ENCODE measurements at places on chromosomes 3 and 15. TPM values are rescaled to one million over a fixed set of nuclear protein-coding genes. Genes with fewer than 3 reads are reported as not detected.

- no peaks in the 10 kb centered on the region for H3K4me1 ChIP-seq
- no peaks in the 10 kb centered on the region for H3K27me3 ChIP-seq
- H3K27ac ChIP-seq = no peak overlapping the region
These were observed 73.5 kb downstream of the TFRC start for GRCh38 chr3:196008387-196008786.

- H3K27ac ChIP-seq = no peak overlapping the region
- DNase-seq = no peak
- no peaks in the 10 kb centered on the region for H3K27me3 ChIP-seq
- no peaks in the 10 kb centered on the region for H3K4me1 ChIP-seq
These were observed 81.3 kb downstream of the APBA2 start for GRCh38 chr15:28967066-28967465.

- H3K36me3 ChIP-seq = no peaks in the 10 kb centered on the region
- H3K4me3 ChIP-seq = no peak overlapping the region
- DNase-seq = no peak
- H3K27me3 ChIP-seq = no peaks in the 10 kb centered on the region
These were observed 12.9 kb downstream of the WNT5A start for GRCh38 chr3:55474213-55474632.

DNA sequence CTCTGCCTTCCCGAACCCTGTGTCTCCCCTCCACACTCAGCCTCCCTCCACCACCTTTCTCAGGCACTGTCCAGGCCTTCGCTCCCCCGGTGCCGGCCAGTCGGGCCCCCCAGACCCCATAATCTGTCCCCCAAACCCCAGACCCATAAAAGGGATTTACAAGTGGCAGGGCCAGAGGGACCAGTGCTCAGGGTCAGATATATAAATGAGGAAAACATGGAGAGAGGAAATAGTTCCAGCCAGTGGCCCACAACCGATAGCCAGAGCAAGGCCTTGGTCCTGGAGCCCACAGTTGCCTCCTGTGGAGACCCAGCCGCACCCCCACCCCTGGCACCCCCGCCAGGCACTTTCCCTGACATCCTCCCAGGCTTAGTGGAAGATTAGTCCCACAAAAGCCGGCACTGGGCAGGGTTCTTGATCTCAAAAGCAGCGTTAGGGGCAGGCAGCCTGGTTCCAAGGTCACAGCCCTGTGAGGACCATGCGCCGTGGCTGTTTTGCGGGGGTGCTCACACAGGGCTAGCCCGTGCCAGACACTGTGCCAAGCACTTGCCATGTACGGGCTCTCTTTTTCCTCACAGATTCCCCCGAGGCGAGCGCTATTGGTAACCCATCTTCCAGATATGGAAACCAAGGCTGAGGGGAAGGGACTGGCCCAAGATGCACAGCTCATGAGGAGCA lies 1.1 kb upstream of the PLXND1 start:
- H3K36me3 ChIP-seq = no peaks in the 10 kb centered on the region
- H3K27me3 ChIP-seq = peaks cover 2% of the 10 kb centered on the region
- H3K4me3 ChIP-seq = peak overlapping the region; percentile 53
- peak overlapping the region; percentile 20 for H3K27ac ChIP-seq
- DNase-seq = no peak
- peaks cover 67% of the 10 kb centered on the region for H3K4me1 ChIP-seq

DNA sequence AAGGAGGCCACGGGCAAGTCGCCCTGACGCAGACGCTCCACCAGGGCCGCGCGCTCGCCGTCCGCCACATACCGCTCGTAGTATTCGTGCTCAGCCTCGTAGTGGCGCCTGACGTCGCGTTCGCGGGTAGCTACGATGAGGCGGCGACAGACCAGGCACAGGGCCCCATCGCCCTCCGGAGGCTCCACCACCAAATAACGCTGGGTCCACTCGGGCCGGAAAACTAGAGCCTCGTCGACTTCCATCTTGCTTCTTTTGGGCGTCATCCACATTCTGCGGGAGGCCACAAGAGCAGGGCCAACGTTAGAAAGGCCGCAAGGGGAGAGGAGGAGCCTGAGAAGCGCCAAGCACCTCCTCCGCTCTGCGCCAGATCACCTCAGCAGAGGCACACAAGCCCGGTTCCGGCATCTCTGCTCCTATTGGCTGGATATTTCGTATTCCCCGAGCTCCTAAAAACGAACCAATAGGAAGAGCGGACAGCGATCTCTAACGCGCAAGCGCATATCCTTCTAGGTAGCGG lies at the start of gene EPM2AIP1:
EPM2AIP1 (minus strand) TSS at position 326 of the 520 bp plus-strand sequence; CDS start at position 272, 54 bp downstream.
- no peak for DNase-seq
- H3K36me3 ChIP-seq = peaks cover 30% of the 10 kb centered on the region
- H3K27ac ChIP-seq = peak within 1 kb of the TSS; percentile 97
- peaks cover 17% of the 10 kb centered on the region for H3K4me1 ChIP-seq
- peak within 1 kb of the TSS; percentile 68 for H3K4me3 ChIP-seq

ACKR4 gene
- 0.14 TPM for total RNA-seq

- no peaks in the 10 kb centered on the region for H3K4me1 ChIP-seq
- H3K4me3 ChIP-seq = no peak overlapping the region
- H3K27me3 ChIP-seq = no peaks in the 10 kb centered on the region
- H3K27ac ChIP-seq = no peak overlapping the region
These were observed 96.9 kb downstream of the VPS8 start for GRCh38 chr3:184908859-184909258.

CADM2 gene
- total RNA-seq = not detected

- DNase-seq = no peak
- no peaks in the 10 kb centered on the region for H3K27me3 ChIP-seq
- H3K4me1 ChIP-seq = no peaks in the 10 kb centered on the region
These were observed 378.6 kb downstream of the NTRK3 start for GRCh38 chr15:87877822-87878542.

DNA sequence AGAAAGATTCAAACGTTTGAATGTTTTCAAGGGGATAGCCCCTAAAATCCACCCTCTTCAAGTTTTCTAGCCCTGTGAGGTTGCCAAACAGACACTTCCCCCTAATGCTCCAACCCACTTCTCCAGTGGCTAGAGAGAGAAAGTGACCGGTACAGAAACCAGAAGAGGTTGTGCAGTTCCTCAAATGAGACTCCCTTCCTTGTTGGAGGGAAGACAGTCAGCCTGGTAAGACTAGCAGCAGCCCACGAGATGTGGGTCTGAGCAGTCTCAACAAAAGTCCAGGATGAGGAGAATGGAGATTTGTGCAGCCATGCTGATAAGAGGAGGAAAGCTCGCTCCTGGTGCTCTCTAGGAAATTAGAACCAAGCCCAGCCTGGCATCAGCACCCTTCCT lies 222.8 kb upstream of the TPRG1 start:
- H3K4me3 ChIP-seq = no peak overlapping the region
- no peak for DNase-seq

- no peak for DNase-seq
- H3K4me1 ChIP-seq = no peaks in the 10 kb centered on the region
- H3K4me3 ChIP-seq = no peak overlapping the region
- H3K27ac ChIP-seq = no peak overlapping the region
- no peaks in the 10 kb centered on the region for H3K27me3 ChIP-seq
- H3K36me3 ChIP-seq = no peaks in the 10 kb centered on the region
These were observed 292.8 kb downstream of the BCHE start for GRCh38 chr3:165544432-165544831.

MITF gene
- total RNA-seq = 0.23 TPM

DNA sequence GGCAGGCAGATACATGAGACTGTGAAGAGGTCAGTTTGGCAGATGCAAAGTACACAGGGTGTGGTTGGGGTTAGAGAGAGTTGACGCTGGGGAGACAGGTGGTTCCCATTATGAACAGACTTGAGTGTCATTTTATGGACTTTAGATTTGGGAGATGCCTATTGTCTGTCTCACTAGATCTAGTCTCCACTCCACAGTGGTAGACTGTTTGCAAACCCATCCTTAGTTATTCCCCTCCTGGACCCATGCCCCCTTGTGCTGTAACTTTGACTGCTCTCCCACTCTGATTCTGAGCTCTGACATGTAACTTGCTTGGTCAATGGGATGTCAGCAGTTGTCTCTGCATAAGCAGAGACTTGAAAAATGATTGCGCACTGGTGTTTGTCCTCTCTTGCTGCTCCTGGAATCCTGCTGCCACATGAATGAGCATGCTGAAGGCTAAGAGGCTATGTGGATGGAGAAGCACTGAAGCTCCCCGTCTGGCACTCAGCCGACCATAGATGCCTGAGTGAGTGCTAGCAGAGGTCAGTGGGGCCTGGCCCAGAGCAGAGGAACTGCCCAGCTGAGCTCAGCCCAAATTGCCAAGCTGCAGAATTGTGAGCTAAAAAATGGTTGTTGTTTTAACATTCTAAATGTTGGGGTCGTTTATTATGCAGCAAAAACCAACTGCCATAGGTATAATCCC lies 88.2 kb downstream of the FAM43A start:
- no peaks in the 10 kb centered on the region for H3K27me3 ChIP-seq
- H3K4me1 ChIP-seq = peaks cover 4% of the 10 kb centered on the region
- DNase-seq = no peak

PLSCR5 gene
- not detected for total RNA-seq

DNA sequence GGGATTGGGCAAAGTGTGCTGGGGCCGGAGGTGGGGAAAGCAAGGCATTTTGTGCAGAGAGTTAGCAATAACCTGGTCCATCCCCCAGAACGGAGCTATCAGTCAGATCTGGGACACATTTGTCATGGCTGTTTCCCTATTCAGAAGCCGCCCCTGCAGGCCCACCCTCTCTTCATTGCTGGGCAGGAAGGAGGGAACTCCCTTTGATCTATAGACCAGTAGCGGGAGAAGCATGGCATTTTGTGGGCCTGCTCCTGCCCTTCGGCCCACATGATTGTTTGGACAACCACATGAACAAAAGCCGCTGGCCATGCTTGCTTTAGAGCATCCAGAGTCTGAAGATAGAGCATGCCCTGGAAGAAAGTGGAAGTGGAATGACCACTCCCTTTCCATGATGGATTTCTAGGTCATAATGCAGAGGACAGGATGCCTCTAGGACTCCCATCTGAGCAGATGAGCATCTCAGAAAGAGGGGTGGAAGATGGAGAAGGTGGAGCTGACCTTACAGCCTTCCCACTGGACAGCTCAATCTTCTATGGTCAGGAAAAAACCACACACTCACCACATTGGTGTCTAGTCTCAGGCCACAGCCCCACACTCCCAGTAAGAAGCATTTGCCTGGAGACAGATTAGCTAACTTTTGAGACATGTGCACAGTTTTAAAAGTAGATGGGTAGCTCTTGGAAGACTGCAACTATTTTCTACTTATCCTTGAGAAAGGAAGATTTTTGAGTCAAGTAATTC lies 11.9 kb upstream of the LRTM1 start:
- H3K36me3 ChIP-seq = no peaks in the 10 kb centered on the region
- H3K4me1 ChIP-seq = no peaks in the 10 kb centered on the region
- H3K27me3 ChIP-seq = no peaks in the 10 kb centered on the region
- no peak for DNase-seq
- H3K4me3 ChIP-seq = no peak overlapping the region

DNA sequence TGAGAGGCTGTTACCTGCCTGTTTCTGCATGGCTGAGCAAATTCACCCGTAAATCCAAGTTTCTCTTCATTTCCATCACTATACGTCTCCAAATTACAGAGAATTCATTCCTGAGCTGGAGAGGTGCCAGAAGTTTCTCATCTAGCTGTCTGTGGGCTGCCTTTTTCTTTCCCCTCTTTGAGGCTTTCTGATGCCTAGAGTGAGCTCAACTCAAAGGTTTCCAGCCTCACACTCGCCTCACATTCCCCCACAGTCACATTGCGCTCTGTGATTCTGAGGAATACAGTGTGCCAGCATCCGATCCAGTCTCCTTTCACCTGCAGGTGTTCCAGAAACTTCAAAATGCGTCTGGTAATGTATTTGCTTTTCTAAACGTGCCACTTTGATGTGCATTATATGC lies 267.2 kb downstream of the MFSD1 start:
- H3K27ac ChIP-seq = no peak within 1 kb of the TSS
- no peak for DNase-seq
- no peaks in the 10 kb centered on the region for H3K4me1 ChIP-seq
- no peak within 1 kb of the TSS for H3K4me3 ChIP-seq
- H3K27me3 ChIP-seq = no peaks in the 10 kb centered on the region

GRCh38 chr15:51198701-51199232 lies 104.1 kb upstream of the TNFAIP8L3 start:
- H3K4me3 ChIP-seq = no peak overlapping the region
- DNase-seq = no peak
- no peaks in the 10 kb centered on the region for H3K36me3 ChIP-seq
- H3K27ac ChIP-seq = no peak overlapping the region

DNA sequence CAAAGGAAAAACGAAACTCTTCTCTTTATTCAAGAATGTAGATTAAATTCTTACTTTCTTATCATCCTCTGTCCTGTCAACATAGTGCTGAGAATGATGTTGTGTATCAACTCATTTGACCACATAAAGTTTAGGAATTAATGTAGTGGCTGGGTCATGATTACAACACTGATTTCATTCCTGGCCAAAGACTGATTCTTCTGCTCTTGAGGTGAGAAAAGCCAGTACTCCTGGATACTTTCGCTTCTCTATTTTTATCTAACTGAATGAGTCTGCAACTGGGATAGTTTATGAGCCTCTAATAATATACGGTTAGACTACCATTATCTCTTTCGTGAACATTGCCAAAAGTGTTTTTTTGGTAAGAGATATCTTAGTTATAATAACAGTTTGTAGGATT lies 173.0 kb downstream of the LPP start:
- H3K4me3 ChIP-seq = no peak overlapping the region
- peaks cover 12% of the 10 kb centered on the region for H3K4me1 ChIP-seq
- DNase-seq = no peak
- no peaks in the 10 kb centered on the region for H3K27me3 ChIP-seq
- H3K36me3 ChIP-seq = no peaks in the 10 kb centered on the region

DNA sequence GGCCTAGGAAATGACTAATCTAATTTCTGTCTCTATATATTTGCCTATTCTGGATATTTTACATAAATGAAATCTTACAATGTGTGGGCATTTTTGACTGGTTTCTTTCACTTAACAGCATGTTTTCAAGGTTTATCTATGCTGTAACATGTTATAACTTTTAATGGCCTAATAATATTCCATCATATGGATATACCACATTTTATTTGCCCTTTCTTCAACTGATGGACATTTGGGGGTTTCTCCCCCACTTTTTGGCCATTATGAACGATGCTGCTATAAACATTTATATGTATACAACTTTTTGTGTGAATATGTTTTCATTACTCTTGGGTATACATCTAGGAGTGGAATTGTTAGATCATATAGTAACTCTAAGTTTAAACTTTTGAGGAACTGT lies 357.3 kb upstream of the ADAMTS9 start:
- H3K27me3 ChIP-seq = no peaks in the 10 kb centered on the region
- no peak overlapping the region for H3K27ac ChIP-seq
- H3K36me3 ChIP-seq = no peaks in the 10 kb centered on the region
- H3K4me1 ChIP-seq = no peaks in the 10 kb centered on the region

GRCh38 chr3:144593881-144594280 lies 622.3 kb downstream of the DIPK2A start:
- H3K27ac ChIP-seq = no peak overlapping the region
- no peaks in the 10 kb centered on the region for H3K36me3 ChIP-seq
- no peak overlapping the region for H3K4me3 ChIP-seq
- DNase-seq = no peak
- H3K4me1 ChIP-seq = no peaks in the 10 kb centered on the region

All from natural killer cell (primary cell).